ENCODE measurements at places on chromosomes 2 and 18.

- DNase-seq: no peak
Measured at GRCh38 chr2:5026571-5027234, 665.5 kb upstream of the SOX11 start.

- no peak for DNase-seq
Measured at GRCh38 chr2:139259422-139260051, 479.3 kb upstream of the NXPH2 start.

- DNase-seq: peak; percentile 86
Measured at GRCh38 chr2:37653805-37654378, 17.6 kb downstream of the CDC42EP3 start.

DNA sequence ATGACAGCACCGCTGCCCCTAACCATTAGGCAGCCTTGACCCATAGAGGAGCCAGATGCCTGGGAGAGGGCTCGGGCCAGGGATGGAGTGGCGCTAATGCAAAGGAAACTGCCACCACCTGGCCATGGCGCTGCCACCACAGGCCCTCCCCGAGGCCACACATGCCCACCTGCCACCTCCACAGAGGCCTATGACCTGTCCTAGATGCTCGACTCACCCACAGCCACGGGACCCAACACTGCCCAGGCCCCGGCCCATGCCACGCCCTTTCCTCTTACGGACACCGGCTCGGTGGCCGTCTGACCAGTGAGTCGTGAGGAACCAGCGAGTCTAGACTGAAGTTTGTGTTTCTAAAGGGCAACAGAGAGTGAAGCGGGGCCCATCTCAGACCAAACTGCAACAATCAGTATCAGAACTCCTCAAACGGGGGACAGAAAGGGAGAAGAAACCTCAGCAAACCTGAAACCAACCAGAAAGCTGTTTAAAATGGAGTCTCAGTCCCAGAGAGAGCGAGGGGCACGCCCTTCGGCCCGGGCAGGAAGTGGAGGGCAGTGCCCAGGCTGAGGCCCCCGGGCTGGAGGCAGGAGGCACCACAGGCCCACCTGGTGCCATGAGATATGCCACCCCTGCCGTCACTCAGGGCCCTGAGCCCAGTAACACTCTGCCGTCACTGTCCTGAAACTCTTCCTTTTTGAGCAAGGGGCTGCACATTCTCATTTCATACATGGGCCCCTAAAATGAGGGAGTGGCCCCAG lies 711 bp downstream of the GPR17 start:
- DNase-seq: no peak

DNA sequence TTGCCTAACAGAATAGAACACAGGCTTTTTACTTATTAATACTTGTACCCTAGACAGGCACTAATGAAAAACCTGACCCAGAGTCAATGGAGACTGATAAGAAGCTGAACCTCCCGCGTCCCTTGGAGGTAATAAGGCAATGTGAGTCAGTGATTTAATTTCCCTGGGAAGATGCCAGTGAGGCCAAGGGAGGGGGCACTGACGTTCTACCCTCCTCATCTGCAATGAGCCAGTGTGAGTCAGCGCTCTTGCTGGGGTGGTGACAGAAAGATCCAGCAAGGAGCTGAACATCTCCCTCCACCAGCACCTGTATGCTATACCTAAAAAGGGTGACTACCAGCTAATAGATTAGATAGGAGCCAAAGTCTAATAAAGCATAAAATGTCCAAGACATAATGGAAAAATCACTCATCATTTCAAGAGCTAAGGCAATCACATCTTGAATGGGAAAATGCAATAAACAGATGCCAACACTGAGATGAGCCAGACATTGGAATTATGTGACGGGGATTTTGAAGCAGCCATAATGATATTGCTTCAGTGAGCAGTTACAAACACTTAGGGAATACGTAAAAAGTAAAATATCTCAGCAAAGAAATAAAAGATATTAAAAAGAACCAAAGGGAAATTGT lies 116.9 kb downstream of the TPGS2 start:
- DNase-seq: peak; percentile 61

GRCh38 chr2:234292205-234292961 lies 204.5 kb downstream of the ARL4C start:
- no peak for DNase-seq

Measured in heart left ventricle (tissue), 16 donors.